ENCODE measurements at places on chromosomes 16 and 17. TPM values are rescaled to one million over a fixed set of nuclear protein-coding genes. Genes with fewer than 3 reads are reported as not detected.

Gene CHST4
- total RNA-seq = not detected

Gene RASL10B
- total RNA-seq = 4.3 TPM

Gene DHRS7B
- total RNA-seq = 24.4 TPM

Gene NPIPB2
- 0.61 TPM for total RNA-seq

Gene SPNS2
- 0.51 TPM for total RNA-seq

Gene EFCAB13
- total RNA-seq = 1.8 TPM

Gene KRT39
- not detected for total RNA-seq

Gene TMEM92
- 1.3 TPM for total RNA-seq

Gene KRT12
- total RNA-seq = 0.59 TPM

Gene NLRC3
- total RNA-seq = not detected

Gene C16orf89
- 0.13 TPM for total RNA-seq

Gene KCNG4
- total RNA-seq = 3.5 TPM

Gene CLEC3A
- not detected for total RNA-seq

Gene GP1BA
- total RNA-seq = not detected

Gene CES3
- total RNA-seq = 1.5 TPM

Gene NHLRC4
- 0.56 TPM for total RNA-seq

Gene CCDC182
- not detected for total RNA-seq

Gene ESRP2
- total RNA-seq = 0.11 TPM

Gene NPIPB8
- total RNA-seq = not detected

Gene SHBG
- 0.82 TPM for total RNA-seq

Gene HOXB4
- total RNA-seq = 0.48 TPM

Gene SOX15
- total RNA-seq = not detected

Gene NRN1L
- not detected for total RNA-seq

Gene TBC1D3B
- total RNA-seq = 0.74 TPM

Gene CYGB
- 122 TPM for total RNA-seq

Gene CRHR1
- total RNA-seq = 0.27 TPM

Gene KRTAP9-2
- total RNA-seq = not detected

Gene PLEKHG4
- 10.5 TPM for total RNA-seq

Gene ZFPM1
- 0.29 TPM for total RNA-seq

Gene KCNH4
- 0.24 TPM for total RNA-seq

Gene YBX2
- 0.08 TPM for total RNA-seq

Gene SLFN11
- 0.11 TPM for total RNA-seq

Gene GAST
- not detected for total RNA-seq

Gene MPV17L
- not detected for total RNA-seq

Gene CD300C
- not detected for total RNA-seq

Gene C1QBP
- total RNA-seq = 647 TPM

Gene TMC8
- total RNA-seq = 0.45 TPM

Gene EIF4A3
- 602 TPM for total RNA-seq

Gene ZNF385C
- total RNA-seq = 0.45 TPM

Gene SPEM1
- not detected for total RNA-seq

Gene DDX42
- 60.2 TPM for total RNA-seq

Gene NTN1
- total RNA-seq = 7.0 TPM

Gene NT5M
- total RNA-seq = 11.0 TPM

Gene RAP1GAP2
- 1.7 TPM for total RNA-seq

Gene HS3ST2
- not detected for total RNA-seq

Gene ZNF750
- not detected for total RNA-seq

Gene CLTC
- 471 TPM for total RNA-seq

Gene ARHGAP27
- 4.7 TPM for total RNA-seq

Gene CDRT15
- total RNA-seq = not detected

Gene COPRS
- 171 TPM for total RNA-seq

Gene FNDC8
- total RNA-seq = not detected

Gene TSC2
- 11.6 TPM for total RNA-seq

Gene ASPA
- 1.8 TPM for total RNA-seq

Gene NLE1
- total RNA-seq = 33.7 TPM

Gene ALDH3A1
- not detected for total RNA-seq

Gene CD300LF
- not detected for total RNA-seq

Gene SERPINF2
- 0.37 TPM for total RNA-seq

Gene HOXB1
- not detected for total RNA-seq
